NCI-H69 (cell line): ENCODE measurements at places on chromosomes 3 and 15.
A peak's percentile ranks its signal among the peaks of the same experiment; 100 is the strongest.

- peak; percentile 81 for DNase-seq
Observed at GRCh38 chr3:194472290-194472920, 14.4 kb downstream of the ATP13A3 start.

GRCh38 chr15:31474059-31474868, 147.6 kb downstream of the KLF13 start:
- no peak for DNase-seq

DNA sequence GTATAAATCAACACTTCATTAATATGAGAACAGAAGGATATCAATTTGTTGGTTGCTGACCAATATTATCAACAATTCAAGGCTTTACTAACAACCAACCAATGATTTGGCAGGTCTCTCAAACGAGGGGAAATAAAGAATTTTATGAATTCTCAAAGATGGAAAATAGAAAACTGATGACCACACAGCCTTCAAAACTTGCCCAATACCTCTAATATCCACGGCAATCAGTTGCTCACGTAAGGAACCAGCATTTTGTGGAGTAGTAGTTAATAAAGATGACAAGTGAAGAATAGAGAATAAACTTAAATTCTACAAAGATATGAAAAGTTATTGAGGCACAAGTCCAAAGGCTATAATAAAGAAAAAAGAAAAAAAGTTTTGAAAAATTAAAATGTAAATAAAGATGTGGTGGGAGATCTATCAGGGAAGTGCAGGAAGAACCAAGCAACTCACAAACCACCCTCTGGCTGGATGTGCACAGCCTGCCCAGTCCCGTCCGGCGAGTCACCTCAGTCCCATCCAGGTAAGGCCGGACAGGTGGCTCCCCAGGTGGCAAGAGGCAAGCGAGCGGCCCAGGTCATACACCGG, 808 bp downstream of the GK5 start:
- DNase-seq: no peak

- DNase-seq: no peak
Observed at GRCh38 chr3:39138804-39139415, 14.5 kb downstream of the CSRNP1 start.

DNA sequence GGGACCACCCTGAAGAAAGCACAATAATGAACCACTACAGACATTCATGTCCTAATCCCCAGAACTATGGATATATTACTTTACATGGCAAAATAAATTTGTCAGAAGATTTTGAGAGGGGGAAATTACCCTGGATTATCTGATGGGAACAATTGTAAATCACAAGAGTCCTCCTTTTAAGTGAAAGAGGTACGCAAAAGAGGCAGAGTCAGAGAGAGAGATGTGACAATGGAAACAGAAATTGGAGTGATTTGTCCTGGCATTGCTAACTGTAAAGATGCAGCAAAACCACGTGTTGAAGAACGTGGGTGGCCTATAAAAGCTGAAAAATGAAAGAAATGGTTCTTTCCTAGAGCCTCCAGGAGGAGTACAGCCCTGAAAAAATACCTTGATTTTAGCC, 1121.4 kb upstream of the ALCAM start:
- no peak for DNase-seq
